Ecto neural progenitor cell (in vitro differentiated cells): ENCODE measurements at places on chromosomes 12 and 14.

DNA sequence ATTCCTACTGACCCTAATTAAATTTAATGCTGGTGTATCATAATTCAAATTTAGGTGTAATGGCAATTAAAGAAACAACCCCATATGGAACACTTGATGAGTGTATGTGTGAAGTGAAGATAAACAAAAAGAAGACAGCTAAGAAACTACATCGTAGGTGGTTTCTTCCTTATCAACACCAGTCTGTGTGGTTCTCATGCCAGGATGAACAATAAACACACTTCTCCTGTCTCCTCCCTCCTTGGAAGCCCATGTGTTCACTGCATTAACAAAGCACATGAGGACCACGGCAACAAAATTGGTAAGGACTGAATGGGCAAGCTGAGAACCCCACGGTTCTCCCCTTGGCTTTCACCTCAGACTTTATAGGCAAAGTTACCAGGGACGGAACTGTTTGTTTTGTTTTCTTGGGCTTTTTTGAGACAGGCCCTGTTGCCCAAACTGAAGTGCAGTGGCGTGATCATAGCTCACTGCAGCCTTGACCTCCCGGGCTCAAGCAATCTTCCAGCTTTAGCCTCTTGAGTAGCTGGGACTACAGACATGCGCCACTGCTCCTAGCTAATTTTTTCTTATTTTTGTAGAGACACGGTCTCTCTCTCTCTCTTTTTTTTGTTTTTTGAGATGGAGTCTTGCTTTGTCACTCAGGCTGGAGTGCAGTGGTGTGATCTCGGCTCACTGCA, 71.0 kb downstream of the TRAFD1 start:
- DNase-seq = no peak

- DNase-seq = no peak
Measured at GRCh38 chr12:94078138-94078723, 70.1 kb upstream of the PLXNC1 start.

GRCh38 chr12:92078167-92079053, 67.2 kb downstream of the BTG1 start:
- no peak for DNase-seq

DNA sequence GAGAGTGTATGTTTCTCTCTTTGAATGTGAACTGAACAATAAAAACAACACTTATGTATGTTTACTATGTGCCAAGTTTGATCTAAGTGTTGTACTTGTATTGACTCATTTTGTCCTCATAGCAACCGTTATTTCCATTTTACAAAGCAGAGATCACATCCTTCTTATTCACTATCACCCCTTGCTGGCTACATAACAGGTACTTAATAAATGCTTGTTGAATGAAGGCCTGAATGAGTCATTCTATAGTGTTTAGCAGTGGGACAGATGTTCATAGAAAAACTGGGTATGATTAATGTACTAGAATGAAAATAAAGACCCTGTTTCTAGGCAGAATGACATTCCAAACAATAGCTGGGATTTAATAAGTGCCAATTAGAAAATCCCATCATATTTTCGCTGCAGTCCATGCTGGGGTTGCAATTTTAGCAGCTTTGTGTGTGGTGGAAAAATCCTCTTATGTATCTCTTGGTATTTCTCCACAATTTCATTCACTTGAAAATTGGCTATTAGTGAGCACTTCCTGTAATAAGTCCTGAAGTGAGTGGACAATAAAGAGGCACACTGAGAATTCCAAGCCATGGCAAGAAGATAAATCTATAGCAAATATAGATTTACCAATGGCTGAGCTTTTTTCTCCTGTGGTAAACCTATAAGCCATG, 86.0 kb downstream of the FAR2 start:
- DNase-seq = no peak

- DNase-seq = no peak
Measured at GRCh38 chr12:92437452-92437851, 265.3 kb upstream of the PLEKHG7 start.

DNA sequence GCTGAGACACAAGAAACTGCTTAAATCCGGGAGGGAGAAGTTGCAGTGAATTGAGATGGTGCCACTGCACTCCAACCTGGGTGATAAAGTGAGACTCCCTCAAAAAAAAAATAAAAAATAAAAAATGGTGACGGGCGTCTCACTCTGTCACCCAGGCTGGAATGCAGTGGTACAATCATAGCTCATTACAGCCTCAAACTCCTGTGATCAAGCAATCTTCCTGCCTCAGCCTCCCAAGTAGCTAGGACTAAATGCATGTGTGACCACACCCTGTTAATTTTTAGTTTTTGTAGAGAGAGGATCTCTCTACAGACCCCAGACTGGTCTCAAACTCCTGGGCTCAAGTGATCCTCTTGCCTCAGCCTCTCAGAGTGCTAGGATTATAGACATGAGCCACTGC, 9.1 kb downstream of the SNX6 start:
- no peak for DNase-seq
